ENCODE measurements at places on chromosomes 7 and 10.

GRCh38 chr7:27579565-27579964, 83.1 kb downstream of the HIBADH start:
- H3K27me3 ChIP-seq: no peaks in the 10 kb centered on the region
- no peaks in the 10 kb centered on the region for H3K4me1 ChIP-seq
- DNase-seq: no peak
- no peaks in the 10 kb centered on the region for H3K36me3 ChIP-seq
- no peak overlapping the region for H3K27ac ChIP-seq

DNA sequence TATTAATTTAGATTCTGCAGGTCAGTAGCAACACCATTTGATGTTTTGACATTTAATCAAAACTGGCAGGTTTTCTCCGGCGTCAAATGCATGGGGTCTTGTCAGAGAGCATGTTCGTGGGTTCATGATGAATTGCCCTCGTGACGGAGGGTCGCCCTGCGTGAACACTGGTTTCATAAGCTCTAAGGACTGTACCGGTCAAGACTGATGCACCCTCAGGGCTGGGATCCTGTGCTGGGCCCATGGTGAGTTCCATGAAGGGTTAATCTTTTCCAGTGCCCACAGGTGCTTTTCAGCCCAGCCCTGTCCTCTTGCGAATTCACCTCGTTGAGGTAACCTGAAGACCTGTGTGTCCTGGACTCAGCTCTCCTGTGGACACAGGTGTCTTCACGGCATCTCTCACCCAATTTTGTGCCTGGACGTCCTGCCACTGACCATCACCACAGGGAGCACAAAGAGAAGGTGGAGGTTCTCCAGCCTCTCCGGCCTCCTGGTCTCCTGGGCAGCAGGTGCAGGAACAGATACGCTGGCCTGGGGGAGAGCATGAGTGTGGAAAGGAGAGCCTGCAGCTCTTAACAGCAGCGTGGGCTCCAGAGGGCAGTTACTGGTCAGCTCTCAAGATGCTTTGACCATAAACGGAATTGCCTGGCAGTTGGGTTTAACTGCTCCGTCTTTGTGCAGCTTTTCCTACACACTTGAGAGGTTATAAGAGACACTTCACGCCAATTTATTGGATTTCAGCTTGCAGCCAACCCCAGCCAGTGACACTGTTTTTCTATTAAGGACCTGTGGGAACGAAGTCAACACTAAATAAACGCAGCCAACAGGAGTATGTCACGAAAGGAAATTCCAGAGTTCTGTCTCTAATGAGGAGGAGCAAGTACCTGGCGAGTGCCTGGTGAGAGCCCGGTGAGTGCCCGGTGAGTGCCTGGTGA, 37.4 kb upstream of the CFAP46 start:
- H3K27me3 ChIP-seq: no peaks in the 10 kb centered on the region
- no peaks in the 10 kb centered on the region for H3K4me1 ChIP-seq

GRCh38 chr7:36276428-36277248, 113.0 kb upstream of the ANLN start:
- no peak overlapping the region for H3K4me3 ChIP-seq
- no peaks in the 10 kb centered on the region for H3K27me3 ChIP-seq

DNA sequence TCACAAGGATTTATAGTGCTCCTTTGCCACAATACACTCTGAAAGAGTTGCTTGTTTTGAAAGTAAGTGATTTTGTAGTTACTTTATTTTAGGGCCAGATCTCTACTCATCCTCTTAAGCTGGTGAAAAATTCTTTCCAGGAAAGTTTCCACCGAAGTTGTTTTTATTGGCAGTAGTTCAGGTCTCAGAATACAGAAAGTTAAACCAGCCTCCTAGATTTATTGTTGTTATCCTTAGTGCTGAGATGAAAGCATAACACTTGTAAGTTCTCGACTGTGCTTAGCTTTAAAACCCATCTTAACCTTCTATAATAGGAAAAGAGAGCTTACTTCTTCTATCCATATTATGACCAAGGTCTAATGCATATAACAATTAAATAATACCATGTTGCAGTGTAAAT, 5.5 kb downstream of the AP3M1 start:
- H3K4me1 ChIP-seq: peaks cover 1% of the 10 kb centered on the region
- no peaks in the 10 kb centered on the region for H3K27me3 ChIP-seq
- DNase-seq: no peak
- no peaks in the 10 kb centered on the region for H3K36me3 ChIP-seq
- no peak overlapping the region for H3K27ac ChIP-seq

GRCh38 chr7:138970446-138970845, 10.7 kb downstream of the KIAA1549 start:
- H3K27ac ChIP-seq: no peak overlapping the region
- DNase-seq: no peak
- no peaks in the 10 kb centered on the region for H3K27me3 ChIP-seq
- no peaks in the 10 kb centered on the region for H3K36me3 ChIP-seq
- no peak overlapping the region for H3K4me3 ChIP-seq

DNA sequence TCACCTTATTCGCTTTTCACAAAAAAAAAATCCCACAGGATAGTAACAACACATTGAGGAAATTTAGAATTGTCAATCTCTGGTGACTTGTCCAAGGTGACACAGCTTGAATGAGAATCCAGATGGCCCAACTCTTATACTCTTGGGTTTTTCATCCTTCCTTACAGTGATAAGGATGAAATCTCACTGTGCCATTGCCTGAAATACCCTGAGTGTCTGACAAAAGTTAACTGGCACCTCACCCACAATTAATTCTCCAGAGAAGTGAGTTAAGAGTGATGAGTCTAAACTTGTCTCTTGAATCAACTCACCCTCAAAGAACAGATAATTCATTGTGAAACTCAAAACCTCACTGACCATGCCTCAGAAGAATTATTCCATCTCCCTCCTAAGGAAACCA, 18.9 kb downstream of the CHRM2 start:
- H3K4me1 ChIP-seq: no peaks in the 10 kb centered on the region
- H3K36me3 ChIP-seq: no peaks in the 10 kb centered on the region
- no peaks in the 10 kb centered on the region for H3K27me3 ChIP-seq
- H3K27ac ChIP-seq: no peak overlapping the region

DNA sequence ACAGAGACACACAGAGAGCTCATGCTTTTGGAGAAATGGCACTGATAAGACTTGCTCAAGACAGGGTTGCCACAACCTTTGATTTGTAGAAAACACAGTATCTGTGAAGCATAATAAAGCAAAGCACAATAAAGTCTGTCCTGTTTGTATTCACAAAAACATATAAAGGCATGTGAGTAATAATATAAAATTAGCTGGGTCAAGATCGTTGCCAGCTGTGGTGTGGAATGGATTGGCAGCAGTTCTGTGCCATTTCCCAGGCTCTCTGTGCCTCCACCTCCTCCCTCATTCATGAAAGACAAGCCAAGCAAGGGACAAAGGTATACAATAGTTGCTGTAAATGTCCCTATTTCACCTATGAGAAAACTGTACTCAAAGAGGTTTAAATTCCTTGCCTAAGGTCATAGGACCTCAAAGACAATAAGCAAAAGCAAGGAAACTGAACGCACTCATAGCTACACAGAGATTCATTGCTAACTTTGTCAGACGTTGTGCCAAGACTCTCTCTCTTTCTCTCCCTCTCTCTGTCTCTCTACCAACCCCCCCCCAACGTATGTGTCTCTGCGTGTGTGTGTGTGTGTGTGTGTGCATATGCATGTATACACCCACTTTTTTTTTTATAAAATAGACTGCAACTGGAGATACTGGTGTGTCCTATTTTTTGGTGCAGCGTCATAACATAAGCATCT, 31.8 kb downstream of the CHST3 start:
- no peak overlapping the region for H3K4me3 ChIP-seq
- no peaks in the 10 kb centered on the region for H3K27me3 ChIP-seq
- H3K27ac ChIP-seq: no peak overlapping the region
- DNase-seq: no peak
- H3K36me3 ChIP-seq: no peaks in the 10 kb centered on the region

- no peak overlapping the region for H3K27ac ChIP-seq
- DNase-seq: no peak
- H3K27me3 ChIP-seq: no peaks in the 10 kb centered on the region
- peaks cover 4% of the 10 kb centered on the region for H3K4me1 ChIP-seq
- H3K4me3 ChIP-seq: no peak overlapping the region
Observed at GRCh38 chr7:15905251-15906040, 219.0 kb upstream of the MEOX2 start.

Measured in ovary (tissue), 10 donors.